MG63 (cell line): ENCODE measurements at places on chromosomes 3 and 15. TPM values are rescaled to one million over a fixed set of nuclear protein-coding genes. Genes with fewer than 3 reads are reported as not detected.

PLXNB1 gene
- total RNA-seq, result 1.6 and 7.0 TPM in 2 replicates

WDR93 gene
- total RNA-seq, result 0.13 TPM in 1 of 2 replicates, not detected in the other

WNT5A gene
- 14.2 and 21.7 TPM in 2 replicates for total RNA-seq

FGF12 gene
- total RNA-seq, result 0.03 and 0.35 TPM in 2 replicates

NTRK3 gene
- 4.0 TPM in 1 of 2 replicates, not detected in the other for total RNA-seq

SENP7 gene
- total RNA-seq, result 2.8 and 5.6 TPM in 2 replicates

DNAJC17 gene
- total RNA-seq, result 44.9 and 75.8 TPM in 2 replicates

TUSC7 gene
- not detected in 2 replicates for total RNA-seq

TMEM207 gene
- total RNA-seq, result not detected in 2 replicates

SNUPN gene
- total RNA-seq, result 42.5 and 58.5 TPM in 2 replicates

SYNM gene
- 2.5 and 7.4 TPM in 2 replicates for total RNA-seq
